ENCODE measurements at places on chromosomes 4 and X.

DNA sequence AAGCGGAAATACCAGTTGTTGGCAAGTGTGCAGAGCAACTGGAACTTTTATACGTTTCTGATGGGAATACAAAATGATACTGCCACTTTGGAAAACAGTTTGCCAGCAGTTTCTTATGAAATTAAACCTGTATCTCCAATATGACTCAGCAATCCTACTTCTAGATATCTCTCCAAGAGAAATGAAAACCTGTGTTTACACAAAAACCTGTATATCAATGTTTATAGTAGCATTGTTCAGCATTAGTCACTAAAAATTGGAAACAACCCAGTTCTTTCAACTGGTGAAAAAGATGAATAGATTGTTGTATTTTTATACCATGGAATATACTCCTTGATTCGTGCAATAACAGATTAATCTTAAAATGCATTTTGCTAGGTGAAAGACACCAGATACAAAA lies 26.8 kb downstream of the ATP7A start:
- no peak for DNase-seq

GRCh38 chrX:57137501-57137900 lies 304 bp upstream of the SPIN2A start:
- no peak for DNase-seq

GRCh38 chr4:125121581-125121980 lies 193.2 kb upstream of the FAT4 start:
- DNase-seq: no peak

DNA sequence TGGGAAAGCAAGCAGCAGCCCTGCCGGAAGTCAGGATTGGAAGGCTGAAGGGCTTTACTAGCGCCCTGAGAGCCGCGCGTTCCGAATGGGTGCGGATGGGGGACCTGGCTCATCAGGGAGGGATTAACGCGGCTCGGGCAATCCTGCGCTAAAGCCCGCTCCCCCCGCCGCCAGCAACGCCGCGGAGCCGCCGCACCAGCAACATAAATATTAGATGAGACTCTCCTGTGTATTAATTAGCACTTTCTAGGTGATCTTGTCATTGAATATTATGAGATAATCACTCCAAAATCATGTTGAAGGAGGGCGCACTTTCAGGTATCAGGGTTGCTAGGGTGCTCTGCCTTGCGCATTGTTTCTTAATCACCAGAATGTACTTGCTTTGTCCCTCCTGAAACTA lies 357.2 kb upstream of the FAM241A start:
- no peak for DNase-seq
